ENCODE measurements at places on chromosomes 5 and 9.
A peak's percentile ranks its signal among the peaks of the same experiment; 100 is the strongest.

GRCh38 chr5:137754961-137755762 is 999 bp upstream of the HNRNPA0 start:
- no peak for DNase-seq

GRCh38 chr5:154755361-154756008 is at the start of gene LARP1:
Gene LARP1 (plus strand): TSS chr5:154755377. CDS start chr5:154755758, 381 bp downstream.
- DNase-seq = no peak

GRCh38 chr5:41773799-41774198 is 96.4 kb downstream of the OXCT1 start:
- no peak for DNase-seq

DNA sequence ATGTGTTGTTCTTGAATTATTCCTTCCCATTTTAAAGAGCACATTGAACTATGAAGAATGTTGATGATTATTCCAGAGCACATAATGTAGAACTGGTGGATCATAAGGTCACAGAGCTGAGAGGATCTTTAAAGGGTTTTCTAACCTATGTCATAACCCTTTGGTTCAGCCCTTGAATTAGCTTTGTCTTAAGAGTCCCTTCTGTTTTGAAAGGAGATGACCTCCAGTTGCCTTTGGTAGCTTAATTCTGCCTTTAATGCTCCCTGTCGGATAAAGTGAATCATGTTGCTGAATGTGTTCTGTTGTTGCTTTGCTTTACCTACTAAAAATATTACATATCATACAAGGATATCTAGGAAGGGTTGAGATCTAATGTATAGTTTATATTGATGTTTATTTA is 99.1 kb upstream of the PRRC1 start:
- no peak for DNase-seq

- DNase-seq = no peak
These were observed 188.0 kb downstream of the CARTPT start for GRCh38 chr5:71907001-71907588.

DNA sequence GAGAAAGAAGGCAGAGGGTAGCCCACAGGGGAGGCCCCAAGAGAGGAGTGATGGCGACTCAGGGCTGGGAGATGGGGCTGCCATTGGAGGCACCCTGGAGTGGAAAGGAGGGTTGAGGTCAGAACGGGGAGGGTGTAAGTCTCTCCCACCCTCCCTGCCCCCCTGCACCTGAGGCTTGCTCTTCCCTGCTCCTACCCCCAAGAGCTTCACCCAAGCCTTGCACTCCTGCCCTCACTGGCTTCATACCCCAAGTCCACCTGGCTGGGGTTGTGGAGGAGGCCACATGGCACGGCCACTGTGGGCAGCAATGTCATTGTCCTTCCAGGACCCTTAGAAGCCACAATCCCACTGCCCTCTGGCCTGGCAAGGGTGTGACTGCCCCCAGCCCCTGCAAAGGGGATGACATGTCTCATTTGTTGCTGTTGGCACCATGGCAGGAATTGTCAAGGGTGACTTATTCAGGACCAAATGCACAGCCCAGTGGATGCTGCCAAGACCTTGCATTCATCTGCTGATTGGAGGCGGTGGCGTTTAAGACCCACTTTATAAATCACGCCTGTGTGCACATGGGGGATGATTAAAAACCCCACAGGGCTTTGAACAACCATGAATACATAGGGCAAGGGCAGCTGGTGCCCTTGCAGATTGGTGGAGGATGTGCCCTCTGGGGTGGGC is 47.6 kb upstream of the RNU6ATAC start:
- DNase-seq = no peak

GRCh38 chr5:142384014-142384413 is 59.2 kb upstream of the SPRY4 start:
- DNase-seq = no peak

- DNase-seq = no peak
These were observed 53.4 kb downstream of the ROR2 start for GRCh38 chr9:91896513-91897121.

DNA sequence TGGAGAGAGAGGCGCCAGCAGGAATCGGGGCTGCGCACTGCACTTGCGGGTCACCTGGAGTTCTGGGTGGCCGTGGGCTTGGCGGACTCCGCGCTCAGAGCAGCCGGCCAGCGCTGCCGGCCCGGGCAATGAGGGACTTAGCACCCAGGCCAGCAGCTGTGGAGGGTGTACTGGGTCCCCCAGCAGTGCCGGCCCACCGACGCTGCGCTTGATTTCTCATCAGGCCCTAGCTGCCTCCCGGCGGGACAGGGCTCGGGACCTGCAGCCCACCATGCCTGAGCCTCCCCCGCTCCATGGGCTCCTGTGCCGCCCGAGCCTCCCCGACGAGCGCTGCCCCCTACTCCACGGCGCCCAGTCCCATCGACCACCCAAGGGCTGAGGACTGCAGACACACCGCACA is 325.6 kb downstream of the ACTL7B start:
- DNase-seq = no peak

- no peak for DNase-seq
These were observed 80.2 kb downstream of the NSUN2 start for GRCh38 chr5:6552612-6553011.

GRCh38 chr5:168740811-168741213 is 161.6 kb upstream of the PANK3 start:
- no peak for DNase-seq

DNA sequence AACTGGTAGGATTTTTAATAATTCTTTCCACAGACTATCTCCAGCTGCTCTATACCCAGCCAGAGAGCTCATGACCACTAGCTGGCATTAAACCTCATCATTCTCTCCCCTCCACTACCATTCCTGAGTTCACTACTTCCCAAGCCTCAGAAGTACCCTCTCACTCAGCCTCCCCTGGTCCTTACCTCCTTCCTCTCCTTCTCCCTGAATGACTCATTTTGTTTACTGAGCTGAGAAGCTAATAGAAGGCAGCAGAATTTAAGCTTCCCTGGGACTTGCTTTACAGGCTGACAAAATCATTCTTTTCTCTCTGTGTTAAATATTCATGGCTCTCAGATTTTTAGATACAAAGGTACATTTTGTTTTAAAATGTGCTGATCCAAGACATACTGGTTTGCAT is 305.4 kb downstream of the TLR4 start:
- DNase-seq = no peak

DNA sequence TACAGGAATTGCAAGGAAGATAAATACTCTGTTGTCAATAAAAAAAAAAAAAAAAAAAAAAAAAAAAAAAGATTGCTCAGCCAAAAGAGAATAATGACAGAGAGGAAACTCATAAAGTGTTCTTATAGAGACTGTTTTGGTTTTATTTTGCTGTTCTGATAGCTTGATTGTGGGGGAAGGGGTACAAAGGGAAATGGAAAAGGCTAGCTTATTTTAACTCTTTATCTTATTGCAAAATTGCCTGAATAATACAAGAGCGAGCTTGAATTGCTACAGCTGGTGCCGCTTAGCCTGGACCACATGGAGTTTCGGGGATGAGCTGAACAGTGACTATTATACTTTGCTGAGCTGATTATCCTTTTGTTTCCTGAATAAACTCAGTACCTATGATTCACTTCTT is 31.0 kb upstream of the SHISAL2B start:
- no peak for DNase-seq

DNA sequence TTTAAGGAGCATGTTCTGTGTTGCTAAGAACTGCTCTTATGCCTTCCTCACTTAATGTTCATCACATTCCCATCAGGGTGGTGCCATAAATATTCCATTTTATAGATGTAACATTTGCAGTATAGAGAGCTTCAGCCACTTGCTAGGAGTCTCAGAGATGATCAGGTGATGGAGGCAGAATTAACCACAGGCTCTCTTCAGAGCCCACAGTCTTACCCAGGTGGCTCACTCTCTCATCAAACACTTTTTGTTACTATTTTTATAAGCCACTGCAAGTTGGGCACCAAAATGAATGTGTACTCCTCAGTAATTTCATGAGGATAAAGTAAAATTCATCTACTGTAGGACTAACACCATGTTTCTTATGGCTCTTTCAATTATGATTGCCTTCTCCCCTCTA is 491.5 kb upstream of the DAP start:
- DNase-seq = no peak

DNA sequence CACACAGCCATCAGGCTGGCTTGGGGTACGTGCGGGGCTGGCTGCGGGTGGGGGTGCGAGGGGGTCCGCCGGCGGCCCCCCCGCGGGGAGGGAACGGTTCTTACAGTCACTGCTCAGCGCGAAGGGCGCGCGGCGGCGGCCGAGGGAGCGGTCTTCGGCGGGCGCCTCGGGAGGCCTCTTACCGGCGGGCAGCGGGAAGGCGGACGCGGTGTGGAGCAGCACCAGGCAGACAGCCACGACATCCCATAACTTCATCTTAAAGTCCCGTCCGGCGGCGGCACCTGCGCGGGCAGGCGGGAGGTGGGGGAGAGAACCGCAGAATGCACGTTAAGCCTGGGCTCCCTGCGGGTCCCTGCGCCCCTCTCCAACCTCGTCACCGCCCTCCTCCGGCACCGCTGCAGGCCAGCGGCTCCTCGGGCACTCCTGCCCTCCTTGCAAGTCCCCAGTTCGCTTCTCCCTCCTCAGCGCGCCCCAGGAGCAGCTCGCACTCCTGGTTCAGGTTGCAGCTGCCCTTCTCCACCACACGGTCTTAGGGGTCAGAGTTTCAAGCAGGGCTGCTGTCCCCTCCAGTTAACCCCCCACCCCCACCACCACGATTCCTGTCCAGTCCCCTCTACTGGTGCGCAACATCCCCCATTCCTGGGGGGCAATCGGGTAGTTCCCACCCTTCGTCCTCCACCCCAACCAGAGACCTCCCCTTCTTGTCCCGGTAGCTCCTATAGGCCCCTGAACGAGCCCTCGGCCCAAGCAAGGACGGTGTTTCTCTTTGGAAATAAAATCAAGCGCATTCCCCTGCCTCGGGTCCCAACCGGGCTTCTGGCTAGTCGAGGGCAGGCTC is 5.1 kb downstream of the GDNF start:
- DNase-seq = no peak

DNA sequence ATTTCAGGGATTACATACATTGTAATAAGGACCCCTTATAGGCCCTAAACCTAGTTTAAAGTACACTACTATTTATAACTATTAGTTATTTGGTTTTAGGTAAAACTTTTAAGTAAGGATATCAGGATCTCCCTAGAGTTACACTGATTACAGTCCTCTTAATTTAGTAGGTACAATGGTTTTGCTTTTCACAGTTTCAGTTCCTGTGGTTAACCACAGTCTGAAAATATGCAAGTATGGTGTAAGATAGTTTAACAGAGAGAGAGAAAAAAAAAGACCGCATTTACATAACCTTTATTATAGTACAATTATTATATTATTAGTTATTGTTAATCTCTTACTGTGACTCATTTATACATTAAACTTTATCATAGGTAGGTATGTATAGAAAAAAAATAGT is 725.3 kb upstream of the PTPRD start:
- no peak for DNase-seq

DNA sequence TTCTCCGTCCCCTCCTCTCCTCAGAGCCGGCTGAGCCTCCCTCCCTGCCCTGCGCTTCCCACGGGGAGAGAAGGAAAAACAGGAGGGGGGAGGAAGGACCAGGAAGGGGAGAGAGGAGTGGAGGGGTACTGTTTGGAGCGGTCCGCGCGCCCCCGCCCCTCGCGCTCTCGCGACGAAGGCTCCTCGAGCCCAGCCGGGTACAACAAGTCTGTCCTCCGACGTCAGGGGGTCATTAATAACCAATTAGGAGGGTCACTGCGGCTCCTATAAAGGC is 480 bp upstream of the PRDM12 start:
- no peak for DNase-seq

DNA sequence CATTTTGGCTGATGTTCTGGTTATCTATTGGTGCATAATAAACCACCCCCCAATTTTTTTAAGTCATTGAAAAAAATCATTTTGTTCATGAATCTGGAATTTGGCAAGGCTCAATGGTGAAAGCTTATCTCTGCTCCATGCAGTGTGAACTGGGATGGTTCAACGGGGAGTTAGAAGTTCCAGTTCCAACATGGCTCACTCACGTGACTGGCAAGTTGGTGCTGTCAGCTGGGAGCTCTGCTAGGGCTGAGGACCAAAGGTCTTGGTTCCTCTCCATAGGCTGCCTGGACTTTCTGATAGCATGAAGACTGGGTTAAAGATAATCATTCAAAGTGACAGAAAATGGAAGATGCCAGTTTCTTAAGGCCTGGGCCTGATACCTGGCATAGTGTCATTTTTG is 3.1 kb upstream of the SPATA24 start:
- no peak for DNase-seq

DNA sequence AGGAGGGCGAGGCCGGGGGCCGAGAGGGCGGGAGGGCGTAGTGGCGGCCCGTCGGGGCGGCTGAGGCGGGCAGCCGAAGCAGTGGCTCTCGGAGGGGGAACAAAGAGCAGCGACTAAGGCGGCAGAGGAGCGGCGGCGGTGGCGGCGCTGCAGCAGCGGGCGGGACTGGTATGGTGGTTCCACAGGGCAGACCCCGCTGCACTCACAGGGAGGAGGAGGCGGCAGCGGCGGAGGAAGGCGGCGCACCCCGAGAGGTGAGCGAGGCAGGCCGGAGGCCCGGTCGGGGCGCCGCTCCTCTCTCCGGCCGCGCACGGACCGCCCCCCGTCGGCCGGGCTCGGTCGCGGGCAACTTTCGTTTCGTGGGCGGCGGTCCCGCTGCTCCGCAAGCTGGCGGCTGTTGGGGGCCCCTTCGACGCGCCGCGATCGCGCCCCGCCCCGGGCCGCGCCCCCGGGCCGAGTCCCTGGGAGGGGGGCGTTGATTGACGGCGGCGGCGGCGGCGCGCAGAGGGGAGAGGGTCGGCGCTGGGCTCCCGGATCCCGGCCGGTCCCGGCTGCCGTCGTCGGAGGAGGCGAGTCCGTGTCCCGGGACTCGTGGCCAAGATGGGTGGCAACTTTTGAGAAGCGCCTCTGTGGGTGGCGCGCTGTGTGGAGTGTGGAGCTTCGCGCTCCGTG is 467 bp downstream of the CNOT6 start:
- DNase-seq = peak; percentile 33

- DNase-seq = no peak
These were observed 11.0 kb downstream of the QSOX2 start for GRCh38 chr9:136234597-136234996.

- no peak for DNase-seq
These were observed 63.6 kb upstream of the UBAC1 start for GRCh38 chr9:136024696-136025316.

DNA sequence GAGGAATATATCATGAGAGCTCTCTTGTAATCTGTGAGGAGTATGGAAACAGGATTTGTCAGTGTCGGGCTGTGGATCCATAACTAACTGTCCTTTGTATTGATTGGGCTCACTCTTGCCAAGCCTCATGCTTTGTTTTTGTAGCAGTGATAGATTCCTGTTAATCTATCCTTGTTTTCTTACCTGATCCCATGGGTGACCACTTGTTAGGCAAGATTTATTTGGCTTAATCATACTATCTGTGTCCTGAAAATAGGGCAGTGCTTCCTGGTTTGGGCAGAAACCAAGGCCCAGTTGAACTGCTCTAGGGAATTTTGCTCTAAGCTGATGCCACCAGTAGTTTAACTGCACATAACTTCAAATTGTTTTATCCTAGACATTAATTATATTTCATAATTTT is 6.1 kb downstream of the NDFIP1 start:
- DNase-seq = no peak

- DNase-seq = no peak
These were observed 70.8 kb downstream of the RAB24 start for GRCh38 chr5:177232761-177233160.

- no peak for DNase-seq
These were observed 208.9 kb downstream of the CFAP90 start for GRCh38 chr5:7642029-7642428.
